ENCODE measurements at places on chromosomes 2 and 18.

GRCh38 chr2:56325661-56326345 is 142.0 kb downstream of the CCDC85A start:
- no peak for DNase-seq

DNA sequence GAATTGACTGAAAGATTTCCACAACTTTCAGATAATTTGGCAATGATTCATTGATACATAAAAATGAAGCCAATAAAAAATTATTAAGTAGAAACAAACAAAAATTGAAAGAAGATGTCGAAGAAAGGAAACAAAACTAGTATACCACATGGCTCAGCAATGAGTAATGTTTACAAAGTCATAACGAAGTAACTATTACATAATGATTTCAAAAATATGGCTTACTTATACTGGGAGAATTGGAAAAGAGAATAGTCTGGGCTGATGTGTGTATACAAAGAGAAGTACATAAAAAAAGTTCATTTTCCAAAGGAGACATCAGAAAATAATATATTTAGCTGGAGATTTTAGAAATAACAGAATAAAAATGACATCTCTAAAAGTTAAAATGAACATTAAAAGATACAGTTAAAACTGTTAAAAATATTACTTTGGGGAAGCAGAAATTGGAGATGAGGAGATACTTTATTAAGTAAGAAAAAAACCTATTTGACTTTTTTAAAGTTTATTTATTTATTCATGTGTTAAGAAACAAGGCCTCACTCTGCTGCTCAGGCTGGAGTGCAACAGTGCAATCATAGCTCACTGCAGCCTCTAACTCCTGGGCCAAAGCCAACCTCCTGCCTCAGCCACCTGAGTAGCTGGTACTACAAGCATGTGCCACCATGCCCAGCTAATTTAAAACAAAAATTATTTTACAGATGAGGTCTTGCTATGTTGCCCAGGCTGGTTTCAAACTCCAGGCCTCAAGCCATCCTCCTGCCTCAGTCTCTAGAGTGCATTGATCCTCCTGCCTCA is 409.7 kb upstream of the PIK3C3 start:
- no peak for DNase-seq

DNA sequence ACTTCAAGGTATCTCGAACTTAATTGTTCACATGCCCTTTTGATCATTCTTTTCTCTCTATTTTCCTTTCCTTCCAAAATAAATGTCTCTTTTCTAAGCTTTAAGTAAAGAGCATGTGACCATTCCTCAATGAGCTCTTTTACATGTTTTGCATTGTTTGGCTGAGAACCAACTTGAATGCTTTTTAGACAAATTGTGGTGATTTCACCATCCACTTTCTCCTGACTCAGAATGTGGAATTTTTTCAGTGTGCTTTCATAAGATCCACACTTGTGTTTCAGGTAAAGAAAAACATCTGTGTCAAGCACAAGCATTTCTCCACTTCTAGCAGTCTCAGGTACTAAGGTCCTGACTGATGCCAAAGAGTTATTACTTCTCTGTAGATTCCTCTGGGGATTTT is 10.7 kb downstream of the RBM43 start:
- no peak for DNase-seq

- no peak for DNase-seq
Observed at GRCh38 chr2:12304564-12305171, 412.1 kb upstream of the TRIB2 start.

- no peak for DNase-seq
Observed at GRCh38 chr2:56502616-56503015, 318.8 kb downstream of the CCDC85A start.

Data from Right ventricle myocardium superior (tissue), 1 donor.